ENCODE measurements at places on chromosomes 2 and 18.

- DNase-seq: no peak
Measured at GRCh38 chr2:80454628-80455027, 150.1 kb upstream of the LRRTM1 start.

- DNase-seq: no peak
Measured at GRCh38 chr2:197145471-197146056, 165.0 kb downstream of the ANKRD44 start.

DNA sequence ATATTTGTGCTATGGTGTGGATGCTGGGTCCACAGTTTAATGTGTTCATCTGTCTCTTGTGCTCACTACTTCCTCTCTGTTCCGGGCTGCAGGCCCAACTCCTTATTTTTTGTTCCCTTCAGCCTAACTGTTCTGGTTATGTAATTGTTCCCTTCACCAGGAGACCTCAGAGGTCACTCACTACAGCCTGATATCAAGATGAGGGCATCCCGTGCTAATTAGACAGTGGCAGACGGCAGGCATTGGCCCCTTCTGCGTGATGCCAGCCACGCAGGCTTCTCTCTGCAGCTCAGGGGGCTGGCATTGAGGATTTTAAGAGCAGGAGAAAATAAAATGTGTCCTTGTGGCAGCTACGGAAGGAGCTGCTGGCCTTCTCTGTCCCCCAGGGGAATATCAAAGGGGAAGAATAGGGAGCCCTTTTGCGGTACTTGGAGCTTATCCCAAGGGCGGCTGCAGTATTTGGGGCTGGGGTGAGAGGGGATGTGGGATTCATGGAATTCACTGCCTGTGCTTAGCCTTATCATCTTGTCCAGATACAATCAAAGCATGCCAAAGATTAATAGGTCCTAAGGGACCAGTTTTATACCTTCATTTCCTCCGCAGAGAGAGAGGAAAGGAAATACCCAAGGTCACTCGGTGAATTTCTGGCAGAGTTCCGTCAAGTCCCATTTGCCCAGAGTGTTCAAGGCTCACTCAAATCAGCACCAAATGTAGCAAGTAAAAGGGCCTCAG is 53.3 kb upstream of the TRIB2 start:
- DNase-seq: no peak

DNA sequence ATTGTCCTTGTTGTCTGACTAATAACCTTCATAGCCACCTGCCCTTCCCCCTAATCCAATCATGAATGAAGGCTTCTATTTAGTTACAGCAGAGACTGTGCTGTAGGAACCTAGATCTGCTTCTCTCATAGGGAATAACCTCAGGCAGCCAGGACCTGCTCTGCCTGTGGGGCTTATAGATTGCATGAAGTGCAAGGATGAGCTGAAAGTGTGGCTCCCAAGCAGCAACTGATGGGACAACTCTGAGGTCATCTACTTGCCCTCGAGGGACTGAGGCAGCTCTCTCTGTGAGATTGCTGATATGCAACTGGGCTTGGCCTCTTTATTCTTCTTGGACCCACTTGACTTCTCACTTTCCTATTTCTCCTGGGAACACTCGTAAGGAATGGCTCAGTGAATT is 23.8 kb upstream of the SLC38A11 start:
- DNase-seq: no peak

- DNase-seq: no peak
Measured at GRCh38 chr2:60495041-60495625, 58.3 kb downstream of the BCL11A start.

GRCh38 chr18:74791501-74792194 is 194.0 kb downstream of the ZNF407 start:
- no peak for DNase-seq
